ENCODE measurements at places on chromosomes 5 and 9.

- DNase-seq, result no peak
Measured at GRCh38 chr5:118193194-118193905, 795.0 kb downstream of the DTWD2 start.

DNA sequence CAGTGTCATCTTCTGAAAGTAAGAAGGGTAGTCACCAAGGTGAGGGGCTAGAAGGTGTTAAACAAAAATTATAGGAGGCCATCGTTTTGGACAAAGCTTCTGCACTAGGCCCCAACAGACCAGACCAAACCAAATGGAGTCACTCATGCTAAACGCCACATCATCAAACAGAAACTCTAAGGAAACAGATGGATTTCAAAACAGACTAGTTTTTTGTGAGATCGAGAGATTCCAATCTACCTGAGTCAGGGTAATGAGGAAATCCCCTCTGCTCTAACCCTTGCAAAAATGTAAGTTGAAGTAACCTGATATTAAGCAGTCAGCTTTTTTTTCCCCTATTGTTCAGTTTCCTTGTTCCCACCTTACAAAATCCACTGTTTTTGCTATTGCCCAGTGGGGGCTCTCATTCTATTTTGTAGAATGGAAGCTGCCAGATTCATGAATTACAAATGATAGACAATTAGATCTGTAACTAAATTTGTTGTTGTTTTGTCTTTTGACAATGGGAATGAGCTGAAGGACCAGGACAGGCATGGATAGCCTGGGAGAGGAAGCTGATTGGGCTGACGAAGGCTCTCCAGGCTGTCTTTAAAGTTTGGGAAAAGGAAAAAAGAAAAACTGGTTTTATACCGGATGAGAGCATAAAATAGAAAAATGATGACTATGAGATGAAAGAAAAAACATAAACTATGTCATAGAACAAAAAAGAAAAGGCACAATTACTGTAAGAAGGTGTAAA is 94.7 kb upstream of the ADAMTSL1 start:
- no peak for DNase-seq

DNA sequence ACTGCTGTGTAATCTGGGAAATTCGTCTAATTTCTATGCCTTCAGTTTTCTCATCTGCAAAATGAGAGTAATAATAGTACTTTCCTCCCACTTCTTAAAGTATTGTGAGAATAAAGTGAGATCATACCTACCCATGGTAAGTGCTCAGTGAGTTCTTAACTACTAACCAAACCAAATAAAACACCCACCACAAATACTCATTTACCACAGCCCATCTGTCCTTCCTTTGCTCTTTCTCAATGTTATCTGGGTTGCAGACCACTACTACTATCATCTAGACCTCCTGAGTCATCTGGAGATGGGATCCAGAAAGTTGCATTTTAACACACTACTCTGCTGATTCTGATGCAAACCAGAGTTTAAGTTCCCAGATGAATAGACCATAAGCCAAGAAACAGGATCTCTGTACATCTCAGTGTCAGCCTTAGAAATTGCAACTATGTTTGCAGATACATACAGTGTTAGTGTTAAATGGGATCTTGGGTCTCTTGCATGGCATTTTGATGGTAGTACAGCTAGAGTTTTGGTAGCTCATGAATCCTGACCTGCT is 105.4 kb upstream of the ATP10B start:
- no peak for DNase-seq

DNA sequence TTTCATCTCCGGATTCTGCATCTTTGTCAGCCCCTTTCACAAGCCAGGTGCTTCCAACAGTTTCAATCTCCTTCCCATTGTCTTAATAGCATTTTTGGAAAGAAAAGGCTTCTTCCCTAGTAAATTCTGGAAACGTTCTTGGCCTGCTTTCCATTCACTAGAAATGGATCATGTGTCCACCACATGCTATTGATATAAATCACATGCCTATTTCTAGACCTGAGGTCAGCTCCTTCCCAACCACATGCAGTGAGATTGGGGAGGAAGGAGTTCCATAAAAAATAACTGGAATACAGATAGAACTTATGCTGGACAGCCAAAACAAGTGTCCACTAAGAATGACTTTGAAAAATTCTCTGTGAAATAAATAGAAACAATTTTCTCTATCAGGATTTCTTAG is 181.6 kb upstream of the TMEM161B start:
- no peak for DNase-seq

DNA sequence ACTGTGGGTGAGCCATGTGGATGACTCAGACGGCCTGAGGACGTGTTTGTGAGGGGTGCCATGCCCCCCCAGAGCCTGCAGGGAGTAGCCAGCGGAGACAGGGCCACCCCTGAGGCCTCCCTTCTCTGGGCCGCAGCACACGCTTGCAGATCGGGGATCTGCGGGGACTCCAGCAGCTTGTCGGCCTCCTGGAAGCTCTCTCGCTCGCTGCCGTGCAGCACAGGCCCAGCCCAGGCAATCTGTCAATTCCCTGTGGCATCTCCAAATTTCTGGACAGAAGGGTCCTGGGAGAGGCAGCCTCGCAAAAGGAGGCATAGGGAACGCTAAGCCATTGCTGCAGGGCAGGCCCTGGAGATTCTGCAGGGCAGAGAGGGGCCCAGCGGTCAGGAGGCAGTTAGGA is 21.2 kb downstream of the FLT4 start:
- DNase-seq, result no peak

GRCh38 chr5:179553875-179554274 is 3.5 kb downstream of the RUFY1 start:
- DNase-seq, result no peak

DNA sequence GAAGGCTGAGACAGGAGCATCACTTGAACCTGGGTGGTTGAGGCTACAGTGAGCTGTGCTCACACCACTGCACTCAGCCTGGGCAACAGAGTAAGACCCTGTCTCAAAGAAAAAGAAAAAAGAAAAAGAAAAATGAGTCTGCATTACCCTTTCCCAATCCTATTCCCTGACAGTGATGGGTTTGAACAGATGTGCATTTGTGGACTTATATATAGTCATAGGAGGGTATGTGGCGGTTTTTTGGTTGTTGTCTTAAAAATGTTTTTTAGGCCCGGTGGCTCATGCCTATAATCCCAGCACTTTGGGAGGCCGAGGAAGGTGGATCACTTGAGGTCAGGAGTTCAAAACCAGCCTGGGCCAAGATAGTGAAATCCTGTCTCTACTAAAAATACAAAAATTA is 13.4 kb downstream of the HDHD3 start:
- no peak for DNase-seq

GRCh38 chr5:32679218-32679617 is 31.9 kb upstream of the NPR3 start:
- DNase-seq, result no peak

DNA sequence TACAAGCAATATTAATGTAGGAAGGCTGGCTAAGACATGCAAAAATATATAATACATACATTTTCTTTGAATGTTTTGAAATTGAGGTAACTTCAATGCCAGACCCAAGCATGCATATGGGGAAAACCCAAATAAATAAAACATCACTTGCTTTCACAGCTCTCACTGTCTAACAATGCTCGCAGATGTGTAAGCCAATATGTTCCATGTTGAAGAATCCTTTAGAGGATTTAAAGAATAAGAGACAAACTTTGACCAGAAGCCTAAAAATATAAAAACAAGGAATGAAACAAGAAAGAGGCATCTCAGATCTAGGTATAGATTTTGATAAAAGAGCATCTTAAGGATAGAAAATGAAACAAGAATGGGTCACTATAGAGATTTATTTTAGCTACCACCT is 354.2 kb downstream of the CDH10 start:
- no peak for DNase-seq

GRCh38 chr9:77457916-77458592 is 190.1 kb downstream of the GNA14 start:
- peak; percentile 74 for DNase-seq

- DNase-seq, result no peak
Measured at GRCh38 chr5:72619251-72619650, 112.0 kb upstream of the ZNF366 start.

DNA sequence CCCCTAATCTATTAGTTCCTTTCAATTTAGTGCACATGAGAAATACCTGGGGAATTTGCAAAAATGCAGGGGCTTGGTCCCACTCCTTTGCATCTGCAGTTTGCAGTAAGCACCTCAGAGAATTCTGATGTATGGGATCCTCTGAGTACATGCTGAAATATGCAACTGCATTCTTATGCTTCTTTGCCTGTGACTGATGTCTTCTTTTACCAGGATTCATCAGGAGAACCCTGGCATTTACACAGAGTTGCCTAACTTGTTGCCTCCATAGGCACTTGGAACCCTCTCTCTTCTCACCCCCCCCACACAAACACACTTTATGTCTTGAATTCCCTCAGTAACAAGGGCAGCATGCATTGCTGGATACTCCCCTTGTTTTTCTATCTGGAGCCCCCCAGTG is 173.1 kb downstream of the KDM4C start:
- no peak for DNase-seq
